ENCODE measurements at places on chromosomes 7 and 10. TPM values are rescaled to one million over a fixed set of nuclear protein-coding genes. Genes with fewer than 3 reads are reported as not detected.
A peak's percentile ranks its signal among the peaks of the same experiment; 100 is the strongest.

- H3K27ac ChIP-seq: no peak overlapping the region
- H3K27me3 ChIP-seq: peaks cover 18% of the 10 kb centered on the region
- DNase-seq: no peak
- H3K36me3 ChIP-seq: no peaks in the 10 kb centered on the region
- H3K4me1 ChIP-seq: no peaks in the 10 kb centered on the region
Measured at GRCh38 chr7:97377713-97378112, 260.2 kb downstream of the SDHAF3 start.

GRCh38 chr10:43857206-43857930 lies 208.7 kb upstream of the ZNF32 start:
- H3K36me3 ChIP-seq: no peaks in the 10 kb centered on the region
- no peaks in the 10 kb centered on the region for H3K27me3 ChIP-seq
- DNase-seq: peak; percentile 30

CABCOCO1 gene
- total RNA-seq: not detected

CHPF2 gene
- total RNA-seq: 30.1 TPM

DNA sequence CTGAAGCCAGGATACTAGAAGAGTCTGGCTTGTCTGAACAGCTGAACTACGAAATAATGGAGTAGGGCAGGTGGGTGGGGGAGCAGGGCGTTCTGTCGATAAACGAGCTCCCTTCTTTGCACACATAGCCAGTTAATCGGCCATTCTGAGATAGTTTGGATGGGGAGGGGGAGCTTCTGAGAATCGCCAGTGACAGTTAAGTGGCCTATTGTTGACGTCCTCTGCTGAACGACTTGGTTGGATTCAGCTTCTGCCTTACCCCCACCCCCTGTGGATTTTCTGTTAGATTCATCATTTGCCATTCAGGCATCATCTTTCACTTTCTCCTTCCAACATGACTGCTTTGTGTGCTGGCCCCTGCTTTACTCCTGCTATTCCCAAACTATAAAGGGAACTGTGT lies 520 bp downstream of the CPA5 start:
- H3K4me3 ChIP-seq: no peak overlapping the region
- no peaks in the 10 kb centered on the region for H3K36me3 ChIP-seq

CTAGE15 gene
- total RNA-seq: 1.3 TPM

DNA sequence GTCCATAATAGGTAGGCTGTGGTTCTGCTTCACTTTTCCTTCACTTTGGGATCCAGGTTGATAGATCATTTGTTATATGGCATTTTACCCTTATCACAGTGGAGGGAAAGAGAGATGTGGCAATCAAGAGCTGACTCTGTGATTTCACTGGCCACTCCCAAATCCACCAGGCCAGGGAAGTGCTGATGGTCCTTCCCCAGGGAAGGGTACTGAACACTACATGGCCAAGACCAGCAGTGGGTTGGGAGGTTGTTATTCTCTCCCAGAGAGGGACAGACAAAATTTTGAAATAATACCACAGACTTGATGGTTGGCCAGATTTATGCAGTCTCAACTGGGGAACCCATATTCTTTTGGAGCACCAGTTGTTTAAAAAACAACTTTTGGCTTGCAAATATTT lies 102.5 kb downstream of the SND1 start:
- H3K27me3 ChIP-seq: no peaks in the 10 kb centered on the region
- no peak overlapping the region for H3K4me3 ChIP-seq
- DNase-seq: no peak
- H3K4me1 ChIP-seq: no peaks in the 10 kb centered on the region
- H3K36me3 ChIP-seq: 0 out of 2 replicates have a peak, but pooled peaks cover 2% of the 10 kb centered on the region

DNA sequence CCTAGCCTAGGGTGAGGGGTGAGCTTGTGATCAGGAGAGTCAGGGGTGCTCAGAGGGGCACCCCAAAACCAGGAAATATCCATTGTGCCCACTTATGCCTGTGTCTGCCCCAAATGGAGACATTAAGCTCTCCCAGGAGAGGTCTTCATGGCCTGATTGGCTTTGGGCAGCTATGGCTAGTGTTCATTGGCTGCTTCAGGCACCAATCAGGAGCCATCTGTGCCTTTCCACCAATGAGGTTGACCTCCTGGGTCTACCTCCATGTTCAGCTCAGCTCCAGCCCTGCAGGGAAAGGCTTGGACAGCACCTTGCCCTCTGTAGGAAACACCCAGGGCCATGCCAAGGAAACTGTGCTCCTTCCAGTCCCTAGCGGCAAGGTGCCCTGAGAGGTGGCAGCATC lies 23.9 kb upstream of the HSPB1 start:
- H3K36me3 ChIP-seq: no peaks in the 10 kb centered on the region
- no peak overlapping the region for H3K27ac ChIP-seq
- H3K4me1 ChIP-seq: no peaks in the 10 kb centered on the region
- peaks cover 19% of the 10 kb centered on the region for H3K27me3 ChIP-seq
- DNase-seq: no peak
- no peak overlapping the region for H3K4me3 ChIP-seq

SMKR1 gene
- 13.1 TPM for total RNA-seq

- no peaks in the 10 kb centered on the region for H3K36me3 ChIP-seq
- H3K4me3 ChIP-seq: no peak overlapping the region
- H3K27ac ChIP-seq: no peak overlapping the region
- peaks cover 30% of the 10 kb centered on the region for H3K4me1 ChIP-seq
- H3K27me3 ChIP-seq: no peaks in the 10 kb centered on the region
Measured at GRCh38 chr7:96546426-96546825, 163.2 kb downstream of the SEM1 start.

PNLIP gene
- total RNA-seq: not detected

- H3K36me3 ChIP-seq: no peaks in the 10 kb centered on the region
- DNase-seq: no peak
- no peaks in the 10 kb centered on the region for H3K27me3 ChIP-seq
- H3K27ac ChIP-seq: no peak overlapping the region
Measured at GRCh38 chr10:46098386-46098785, 52.3 kb upstream of the MSMB start.

TCERG1L gene
- total RNA-seq: not detected

DNA sequence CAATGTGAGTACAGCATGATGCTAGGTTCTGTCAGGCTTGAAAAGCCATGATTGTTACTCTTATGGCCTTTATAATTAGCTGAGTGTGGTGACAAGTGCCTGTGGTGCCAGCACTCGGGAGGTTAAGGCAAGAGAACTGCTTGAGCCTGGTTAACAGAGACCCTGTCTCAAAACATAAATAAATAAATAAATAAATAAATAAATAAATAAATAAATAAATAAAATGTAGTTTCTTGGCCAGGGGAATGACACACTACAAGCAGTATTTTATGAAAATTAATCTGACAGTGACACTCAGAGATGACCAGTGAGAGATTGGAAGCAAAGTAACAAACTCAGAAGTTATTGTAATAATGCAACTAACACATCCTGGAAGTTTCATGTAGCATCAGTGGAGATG lies 2.3 kb upstream of the MORN4 start:
- H3K4me1 ChIP-seq: peaks cover 3% of the 10 kb centered on the region
- H3K27me3 ChIP-seq: no peaks in the 10 kb centered on the region
- no peak for DNase-seq

DNA sequence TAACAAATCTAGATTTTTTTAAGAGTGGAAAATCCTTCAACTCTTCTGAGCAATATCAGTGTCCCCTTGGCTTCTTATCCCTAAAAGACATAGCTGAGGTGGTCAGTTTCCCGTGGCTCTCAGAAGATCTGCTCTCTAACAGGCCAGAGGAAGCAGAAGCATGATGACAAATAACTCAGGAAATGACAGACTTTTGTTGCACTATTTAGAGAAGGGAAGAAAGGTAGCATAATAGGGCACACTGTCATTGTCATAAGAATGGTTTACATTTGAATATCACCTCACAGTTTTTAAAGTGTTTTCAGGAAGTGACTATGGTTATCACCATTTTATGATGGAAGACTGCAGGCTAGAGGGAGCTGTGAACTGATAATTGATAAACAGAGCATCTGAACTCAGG lies 33.6 kb upstream of the RAPGEF5 start:
- no peak overlapping the region for H3K27ac ChIP-seq
- DNase-seq: no peak
- no peak overlapping the region for H3K4me3 ChIP-seq
- no peaks in the 10 kb centered on the region for H3K27me3 ChIP-seq

- DNase-seq: no peak
- peaks cover 48% of the 10 kb centered on the region for H3K4me1 ChIP-seq
- no peaks in the 10 kb centered on the region for H3K27me3 ChIP-seq
- no peak overlapping the region for H3K4me3 ChIP-seq
Measured at GRCh38 chr10:110324805-110325280, 20.1 kb upstream of the SMNDC1 start.

- DNase-seq: peak; percentile 8
- no peak overlapping the region for H3K4me3 ChIP-seq
- H3K4me1 ChIP-seq: no peaks in the 10 kb centered on the region
- H3K27me3 ChIP-seq: peaks cover 22% of the 10 kb centered on the region
Measured at GRCh38 chr10:26448706-26449435, 10.7 kb downstream of the APBB1IP start.

GRCh38 chr7:37070031-37070430 lies 345.7 kb upstream of the AOAH start:
- H3K27ac ChIP-seq: no peak overlapping the region
- DNase-seq: no peak

GRCh38 chr10:5944389-5945189 lies 32.8 kb downstream of the IL15RA start:
- H3K27me3 ChIP-seq: no peaks in the 10 kb centered on the region
- H3K4me1 ChIP-seq: peaks cover 27% of the 10 kb centered on the region
- DNase-seq: peak; percentile 89
- no peaks in the 10 kb centered on the region for H3K36me3 ChIP-seq
- H3K4me3 ChIP-seq: peak overlapping the region; percentile 31
- H3K27ac ChIP-seq: peak overlapping the region; percentile 100

- H3K4me3 ChIP-seq: no peak overlapping the region
- H3K36me3 ChIP-seq: no peaks in the 10 kb centered on the region
Measured at GRCh38 chr10:76784076-76784475, 853.5 kb downstream of the KCNMA1 start.

GRCh38 chr10:26391701-26392695 lies 46.1 kb upstream of the APBB1IP start:
- no peaks in the 10 kb centered on the region for H3K4me1 ChIP-seq

- H3K27ac ChIP-seq: no peak overlapping the region
- no peaks in the 10 kb centered on the region for H3K4me1 ChIP-seq
- DNase-seq: no peak
- no peaks in the 10 kb centered on the region for H3K36me3 ChIP-seq
- peaks cover 6% of the 10 kb centered on the region for H3K27me3 ChIP-seq
Measured at GRCh38 chr10:129879655-129880054, 84.4 kb downstream of the EBF3 start.

DNA sequence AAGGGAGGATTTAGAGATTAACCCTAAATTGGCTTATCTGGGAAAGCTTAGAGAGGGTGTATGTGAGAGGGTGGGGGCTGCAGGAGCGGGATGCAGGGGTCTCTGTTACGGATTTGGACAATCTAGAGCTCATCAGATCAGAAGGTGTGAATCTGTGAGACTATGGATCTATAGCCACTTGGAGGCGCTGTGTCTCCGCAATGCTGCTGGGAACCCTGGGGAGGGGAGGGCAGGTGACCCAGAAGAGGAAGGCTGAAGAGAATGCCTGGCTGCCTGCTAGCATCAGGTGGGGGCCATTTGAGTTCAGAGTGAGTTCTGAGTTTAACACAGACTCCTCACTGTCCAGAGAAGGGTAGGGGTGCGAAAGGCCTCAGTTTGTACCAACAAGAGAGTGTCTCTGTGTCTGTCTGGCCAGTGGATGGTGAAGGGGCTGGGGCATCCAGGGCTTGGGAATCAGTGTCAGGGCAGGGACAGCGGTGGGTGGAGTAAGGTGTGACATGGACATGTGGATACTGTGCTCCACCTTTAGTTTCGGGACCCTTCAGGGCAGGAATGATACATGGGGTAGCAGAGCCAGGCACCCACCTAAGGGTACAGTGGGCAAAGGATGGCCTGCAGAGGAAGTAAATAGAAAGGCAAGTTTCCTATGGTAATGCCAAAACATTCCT lies 187.3 kb upstream of the PRSS58 start:
- no peak overlapping the region for H3K27ac ChIP-seq
- peak; percentile 56 for DNase-seq
- no peaks in the 10 kb centered on the region for H3K27me3 ChIP-seq

PRRT4 gene
- 0.69 TPM for total RNA-seq

NOS3 gene
- total RNA-seq: 2.5 TPM

LRRC18 gene
- not detected for total RNA-seq

DNA sequence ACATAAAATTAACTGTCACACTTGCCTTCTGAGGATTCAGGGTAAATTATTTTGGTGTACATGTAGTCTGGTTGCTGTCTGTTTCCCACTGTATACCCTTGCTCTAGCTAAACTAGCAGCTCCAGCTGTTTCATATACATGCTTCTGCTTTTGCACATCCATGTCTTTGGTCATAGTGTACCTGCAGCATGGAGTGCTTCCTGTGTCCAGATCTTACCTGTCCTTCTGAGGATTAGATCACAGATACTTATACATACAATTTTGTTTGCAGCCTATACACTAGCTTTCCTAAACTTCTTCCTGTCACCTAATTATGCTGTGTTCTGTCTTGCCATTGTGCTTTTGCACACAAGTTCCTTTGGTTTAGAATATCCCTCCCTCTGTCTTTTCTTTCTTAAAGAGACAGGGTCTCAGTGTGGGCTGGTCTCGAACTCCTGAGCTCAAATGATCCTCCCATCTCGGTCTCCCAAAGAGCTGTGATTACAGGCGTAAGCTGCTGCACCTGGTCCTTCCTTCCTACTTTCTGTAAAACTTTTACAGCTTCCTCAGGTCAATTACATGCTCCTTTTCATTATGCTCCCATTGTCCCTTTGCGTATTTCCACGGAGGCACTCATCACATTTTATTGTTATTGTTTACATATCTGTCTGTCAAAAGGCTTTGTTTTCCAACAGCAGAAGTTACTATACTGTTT lies 33.8 kb downstream of the TPST1 start:
- no peaks in the 10 kb centered on the region for H3K4me1 ChIP-seq
- no peaks in the 10 kb centered on the region for H3K36me3 ChIP-seq
- DNase-seq: no peak
- no peak overlapping the region for H3K27ac ChIP-seq
- H3K4me3 ChIP-seq: no peak overlapping the region
- no peaks in the 10 kb centered on the region for H3K27me3 ChIP-seq

- no peak overlapping the region for H3K27ac ChIP-seq
- H3K27me3 ChIP-seq: no peaks in the 10 kb centered on the region
- peak; percentile 54 for DNase-seq
- no peak overlapping the region for H3K4me3 ChIP-seq
- peaks cover 7% of the 10 kb centered on the region for H3K4me1 ChIP-seq
Measured at GRCh38 chr10:4512671-4513240, 313.3 kb upstream of the AKR1E2 start.

DNA sequence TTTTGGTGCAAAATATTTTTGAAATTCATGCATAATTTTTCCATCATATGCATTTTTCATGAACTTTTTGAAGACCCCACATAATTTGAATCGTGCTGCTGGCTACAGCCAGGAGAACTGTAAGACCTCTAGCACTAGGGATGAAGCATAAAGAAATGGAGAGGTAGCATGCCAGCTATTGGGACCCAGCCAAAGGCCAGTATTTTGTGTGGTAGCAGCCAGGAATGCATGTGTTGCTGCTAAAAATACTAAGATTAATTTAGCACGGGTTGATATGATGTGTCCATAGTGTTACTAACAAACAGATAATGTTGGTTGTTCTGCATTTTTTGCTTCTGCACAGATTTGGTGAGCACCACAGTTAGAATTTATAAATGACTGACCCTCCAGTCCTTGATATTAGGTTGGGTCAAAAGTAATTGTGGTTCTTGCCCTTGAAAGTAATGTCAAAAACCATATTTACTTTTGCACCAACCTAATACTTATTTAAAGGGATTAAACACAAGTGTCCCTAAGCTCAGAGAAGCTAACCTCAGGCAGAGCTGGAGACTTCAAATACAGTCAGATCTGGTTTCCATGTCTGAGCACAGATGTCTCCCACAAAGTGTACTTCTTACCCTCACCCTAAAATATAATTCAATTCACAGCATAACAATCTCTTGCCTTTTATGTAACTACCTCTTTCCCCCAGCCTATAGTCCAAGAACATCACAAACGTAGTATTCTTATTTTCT lies 54.1 kb upstream of the NPSR1 start:
- no peak overlapping the region for H3K4me3 ChIP-seq
- peaks cover 18% of the 10 kb centered on the region for H3K27me3 ChIP-seq
- no peak overlapping the region for H3K27ac ChIP-seq
- no peak for DNase-seq
- no peaks in the 10 kb centered on the region for H3K4me1 ChIP-seq
